Neural crest cell (in vitro differentiated cells): ENCODE measurements at places on chromosomes 11 and 22. TPM values are rescaled to one million over a fixed set of nuclear protein-coding genes. Genes with fewer than 3 reads are reported as not detected.

- no peak overlapping the region for H3K4me3 ChIP-seq
- H3K4me1 ChIP-seq: no peaks in the 10 kb centered on the region
- no peak overlapping the region for H3K27ac ChIP-seq
Measured at GRCh38 chr22:23598805-23599518, 18.9 kb upstream of the IGLL1 start.

NUDT22 gene
- total RNA-seq: 35.7 and 40.8 TPM in 2 replicates

SLC25A45 gene
- 1.5 and 1.8 TPM in 2 replicates for total RNA-seq

DNA sequence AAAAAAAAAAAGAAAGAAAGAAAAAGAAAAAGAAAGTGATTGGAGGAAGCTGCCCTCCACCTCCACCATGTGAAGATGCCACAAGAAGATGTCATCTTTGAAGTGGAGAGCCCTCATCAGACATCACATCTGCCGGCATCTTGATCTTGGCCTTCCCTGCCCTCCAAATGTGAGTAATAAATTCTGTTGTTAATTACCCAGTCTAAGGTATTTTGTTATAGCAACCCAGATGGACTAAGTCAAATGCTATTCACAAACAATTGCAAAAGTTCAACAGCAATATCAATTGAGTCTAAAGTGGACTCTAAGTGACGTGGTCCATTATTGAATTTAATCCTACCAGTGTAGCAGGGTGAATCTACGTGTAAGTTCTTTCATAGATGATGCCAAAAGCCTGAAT, 55.9 kb upstream of the NUP160 start:
- H3K27ac ChIP-seq: no peak overlapping the region
- H3K36me3 ChIP-seq: no peaks in the 10 kb centered on the region
- no peak overlapping the region for H3K4me3 ChIP-seq
- no peak for DNase-seq

MFNG gene
- total RNA-seq: 3.2 and 4.7 TPM in 2 replicates

PNPLA5 gene
- total RNA-seq: not detected in 2 replicates

- peaks cover 21% of the 10 kb centered on the region for H3K27me3 ChIP-seq
- H3K4me1 ChIP-seq: peaks cover 36% of the 10 kb centered on the region
- H3K27ac ChIP-seq: no peak overlapping the region
- H3K36me3 ChIP-seq: no peaks in the 10 kb centered on the region
Measured at GRCh38 chr11:68008381-68009337, 1.5 kb upstream of the ALDH3B1 start.

DNA sequence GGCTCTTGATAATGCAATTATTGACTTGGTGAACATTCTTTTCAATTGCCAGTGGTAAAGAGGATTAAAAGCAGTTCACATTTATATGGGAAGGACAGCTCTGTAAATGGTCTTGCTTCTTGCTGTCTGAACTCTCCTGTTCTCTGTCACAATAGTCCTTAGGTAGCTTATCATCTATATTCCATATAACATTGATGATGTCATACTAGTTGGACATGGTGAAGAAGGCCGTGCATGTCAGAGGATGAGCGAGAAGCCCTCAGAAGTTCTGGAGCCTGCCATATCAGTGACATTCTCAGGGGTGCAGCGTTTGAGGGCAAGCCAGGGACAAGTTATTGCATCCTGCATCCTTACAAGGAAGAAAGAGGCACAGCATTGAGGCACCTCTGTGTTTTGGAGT, 2.6 kb upstream of the CHKB start:
- H3K4me3 ChIP-seq: peak overlapping the region; percentile 35
- no peak overlapping the region for H3K27ac ChIP-seq
- no peak for DNase-seq
- no peaks in the 10 kb centered on the region for H3K27me3 ChIP-seq
- H3K4me1 ChIP-seq: peaks cover 7% of the 10 kb centered on the region

DNA sequence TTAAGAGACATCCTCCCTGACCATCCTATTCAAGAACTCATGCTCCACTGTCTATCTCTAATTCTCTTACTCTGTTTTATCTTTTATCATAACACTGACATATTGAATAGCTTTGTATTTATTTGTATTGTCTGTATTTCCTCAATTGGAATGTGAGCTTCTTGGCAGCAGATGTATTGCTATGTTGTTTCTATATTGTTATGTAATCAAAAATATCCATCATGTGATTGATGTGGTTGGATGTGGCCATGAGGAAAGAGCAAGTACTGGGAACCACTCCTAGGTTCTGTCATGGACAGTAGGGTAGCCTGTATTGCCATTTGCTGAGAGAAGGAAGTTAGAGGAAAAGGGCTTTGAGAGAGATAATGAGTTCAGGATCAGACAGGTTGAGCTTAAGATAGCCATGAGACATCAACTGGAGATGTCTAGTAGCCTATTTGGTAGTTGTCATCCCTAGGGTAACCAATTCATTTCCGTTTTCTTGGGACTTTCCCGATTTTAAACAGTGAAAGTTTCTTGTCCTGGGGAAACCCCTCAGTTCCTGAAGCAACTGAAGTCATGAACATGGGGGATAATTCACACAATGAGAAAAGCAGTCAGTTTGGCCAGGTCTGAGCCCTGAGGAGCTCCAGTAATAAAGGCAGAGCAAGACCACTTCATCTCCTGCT, 404.5 kb downstream of the INSC start:
- H3K27me3 ChIP-seq: no peaks in the 10 kb centered on the region
- DNase-seq: no peak
- no peak overlapping the region for H3K27ac ChIP-seq
- no peaks in the 10 kb centered on the region for H3K4me1 ChIP-seq

DNA sequence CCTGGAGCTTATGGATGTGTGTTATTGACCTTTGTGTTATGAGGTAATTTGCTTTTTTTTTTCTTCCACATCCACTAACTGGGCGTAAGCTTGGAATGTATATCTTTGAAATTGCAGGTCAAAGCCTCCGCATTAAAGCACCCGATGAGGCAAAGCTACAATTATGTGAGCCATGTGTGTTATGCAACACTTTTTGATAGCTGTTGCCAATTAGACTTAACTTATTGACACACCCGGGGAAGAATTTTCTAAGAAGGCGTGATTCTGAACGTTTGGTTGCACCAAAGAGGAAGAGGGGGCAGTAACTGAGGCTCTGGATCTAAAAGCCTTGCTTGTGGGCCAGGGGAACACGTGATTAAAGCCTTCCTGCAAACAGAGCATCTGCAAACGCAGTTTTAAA, 610 bp upstream of the TEX12 start:
- no peak overlapping the region for H3K27ac ChIP-seq
- H3K36me3 ChIP-seq: no peaks in the 10 kb centered on the region
- H3K27me3 ChIP-seq: peaks cover 4% of the 10 kb centered on the region
- H3K4me1 ChIP-seq: no peaks in the 10 kb centered on the region

VSIG2 gene
- total RNA-seq: not detected in 2 replicates

GRCh38 chr11:33899400-33900037, 7.6 kb upstream of the LMO2 start:
- no peak overlapping the region for H3K27ac ChIP-seq
- H3K36me3 ChIP-seq: no peaks in the 10 kb centered on the region
- no peak for DNase-seq
- peaks cover 13% of the 10 kb centered on the region for H3K4me1 ChIP-seq

GRCh38 chr22:29454276-29454675, 15.9 kb downstream of the RFPL1 start:
- H3K4me3 ChIP-seq: no peak overlapping the region
- no peaks in the 10 kb centered on the region for H3K36me3 ChIP-seq
- H3K27me3 ChIP-seq: no peaks in the 10 kb centered on the region
- no peak for DNase-seq
- H3K4me1 ChIP-seq: peaks cover 21% of the 10 kb centered on the region

CHRDL2 gene
- 0.35 and 0.55 TPM in 2 replicates for total RNA-seq

- DNase-seq: no peak
- no peak overlapping the region for H3K27ac ChIP-seq
- peaks cover 3% of the 10 kb centered on the region for H3K27me3 ChIP-seq
- H3K4me1 ChIP-seq: peaks cover 5% of the 10 kb centered on the region
- H3K4me3 ChIP-seq: no peak overlapping the region
- no peaks in the 10 kb centered on the region for H3K36me3 ChIP-seq
Measured at GRCh38 chr22:48753381-48753730, 1074.3 kb downstream of the BRD1 start.

DNA sequence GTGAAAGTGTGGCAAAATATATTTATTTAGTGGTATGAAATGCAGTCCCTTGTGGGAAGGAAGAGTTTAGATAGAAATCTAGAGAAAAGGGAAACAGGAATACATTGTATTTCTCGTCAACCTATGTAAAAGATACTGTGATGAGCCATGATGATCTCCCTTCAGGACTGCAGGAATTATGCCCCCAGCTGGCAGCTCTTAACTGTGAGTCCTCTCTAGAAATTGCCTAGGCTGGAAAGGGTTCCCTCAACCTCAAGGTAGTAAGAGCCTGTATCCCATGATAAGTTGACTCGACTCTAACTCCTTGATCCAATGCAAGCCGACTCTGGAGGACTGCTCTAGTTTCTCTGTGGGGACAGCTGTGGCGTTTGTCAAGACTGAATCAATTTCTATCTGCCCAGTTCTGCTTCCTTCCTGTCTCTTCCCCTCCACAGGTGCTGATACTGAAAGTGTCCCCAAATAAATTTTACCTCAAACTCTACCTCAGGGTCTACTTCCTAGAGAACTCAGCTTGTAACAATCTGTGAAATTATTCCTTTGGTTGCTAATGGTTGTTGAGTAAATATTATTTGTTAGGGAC, 897.3 kb downstream of the METTL15 start:
- no peaks in the 10 kb centered on the region for H3K27me3 ChIP-seq
- no peak for DNase-seq
- H3K4me3 ChIP-seq: no peak overlapping the region
- H3K36me3 ChIP-seq: no peaks in the 10 kb centered on the region

- H3K4me3 ChIP-seq: no peak overlapping the region
- peaks cover 9% of the 10 kb centered on the region for H3K36me3 ChIP-seq
- DNase-seq: no peak
Measured at GRCh38 chr11:108112057-108112456, 9.3 kb upstream of the ACAT1 start.

GRCh38 chr11:25733777-25734176, 598.2 kb upstream of the ANO3 start:
- no peaks in the 10 kb centered on the region for H3K27me3 ChIP-seq
- H3K36me3 ChIP-seq: no peaks in the 10 kb centered on the region
- H3K4me1 ChIP-seq: no peaks in the 10 kb centered on the region
- no peak overlapping the region for H3K4me3 ChIP-seq
- DNase-seq: no peak
- H3K27ac ChIP-seq: no peak overlapping the region

CRACR2B gene
- 1.6 and 2.7 TPM in 2 replicates for total RNA-seq

SCUBE2 gene
- total RNA-seq: 7.5 and 11.0 TPM in 2 replicates

DNA sequence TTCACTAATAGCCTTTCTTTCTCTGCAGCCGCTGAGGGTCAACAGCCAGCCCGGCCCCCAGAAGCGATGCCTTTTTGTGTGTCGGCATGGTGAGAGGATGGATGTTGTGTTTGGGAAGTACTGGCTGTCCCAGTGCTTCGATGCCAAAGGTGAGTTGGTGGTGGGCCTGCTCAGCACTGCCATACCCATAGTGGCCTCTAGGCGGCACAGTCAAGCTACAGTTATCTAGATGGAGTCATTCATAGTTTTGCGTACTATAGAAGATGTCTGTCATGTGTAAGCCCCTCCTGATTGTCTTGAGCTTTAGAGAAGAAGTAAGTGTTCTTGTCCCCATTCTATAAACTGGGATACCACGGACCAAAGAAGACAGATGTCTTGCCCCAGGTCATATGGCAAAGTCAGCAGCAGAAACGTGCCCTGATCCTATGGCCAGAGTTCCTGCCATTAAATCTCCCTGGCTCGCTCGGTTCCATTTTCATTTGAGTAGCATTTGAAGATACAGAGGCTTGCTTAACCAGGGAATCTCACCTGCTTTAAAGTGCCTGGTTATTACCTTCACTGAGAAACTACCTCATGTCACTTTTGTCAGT, 42.1 kb upstream of the CRTAM start:
- H3K4me1 ChIP-seq: peaks cover 13% of the 10 kb centered on the region
- H3K27ac ChIP-seq: no peak overlapping the region
- H3K4me3 ChIP-seq: no peak overlapping the region
- H3K36me3 ChIP-seq: peaks cover 4% of the 10 kb centered on the region
- H3K27me3 ChIP-seq: no peaks in the 10 kb centered on the region

KCNE3 gene
- total RNA-seq: 2.2 and 2.6 TPM in 2 replicates

GRCh38 chr11:33867561-33867960, 24.3 kb downstream of the LMO2 start:
- peak overlapping the region; percentile 68 for H3K4me3 ChIP-seq
- peaks cover 89% of the 10 kb centered on the region for H3K27me3 ChIP-seq
- H3K4me1 ChIP-seq: peaks cover 11% of the 10 kb centered on the region
- no peak for DNase-seq

SLC22A25 gene
- not detected in 2 replicates for total RNA-seq

- no peaks in the 10 kb centered on the region for H3K36me3 ChIP-seq
- H3K27ac ChIP-seq: no peak overlapping the region
Measured at GRCh38 chr11:60389279-60389910, 6.9 kb upstream of the MS4A14 start.

DNA sequence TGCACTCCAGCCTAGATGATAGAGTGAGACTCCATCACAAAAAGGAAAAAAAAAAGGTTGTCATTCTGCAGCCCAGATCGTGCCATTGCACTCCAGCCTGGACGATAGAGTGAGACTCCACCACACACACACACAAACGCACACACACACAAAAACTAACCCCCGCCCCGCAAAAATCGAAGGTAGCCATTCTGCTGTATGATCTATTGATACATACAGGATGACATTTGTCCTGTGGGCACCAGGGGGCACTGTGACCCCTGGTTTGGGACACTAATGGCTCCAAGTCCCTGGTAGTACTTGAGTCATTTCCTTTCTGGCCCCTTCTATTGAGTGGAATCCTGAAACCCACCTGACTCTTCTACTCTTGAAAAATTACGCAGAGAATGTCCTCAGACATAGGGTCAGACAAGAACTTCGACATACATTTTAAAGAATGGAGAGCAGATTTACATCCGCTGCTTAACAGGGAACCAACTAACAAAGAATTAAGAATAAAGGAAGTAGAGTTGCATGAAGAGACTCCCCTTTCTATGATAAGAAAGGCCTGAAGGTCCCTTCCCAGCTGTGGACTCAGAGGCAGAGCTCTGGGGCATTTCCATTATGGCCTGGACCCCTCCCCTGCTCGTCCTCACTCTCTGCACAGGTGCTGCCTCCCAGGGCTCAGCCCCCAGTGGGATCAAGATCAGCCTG, 35.0 kb upstream of the PRAME start:
- no peak overlapping the region for H3K27ac ChIP-seq
- peaks cover 70% of the 10 kb centered on the region for H3K27me3 ChIP-seq
- H3K36me3 ChIP-seq: no peaks in the 10 kb centered on the region
- no peaks in the 10 kb centered on the region for H3K4me1 ChIP-seq
- DNase-seq: peak; percentile 41

GRCh38 chr11:91231226-91231625, 993.4 kb upstream of the FAT3 start:
- no peak overlapping the region for H3K27ac ChIP-seq
- no peaks in the 10 kb centered on the region for H3K36me3 ChIP-seq
- DNase-seq: no peak
- no peaks in the 10 kb centered on the region for H3K27me3 ChIP-seq
- no peak overlapping the region for H3K4me3 ChIP-seq

- no peak overlapping the region for H3K4me3 ChIP-seq
- no peak overlapping the region for H3K27ac ChIP-seq
Measured at GRCh38 chr11:30316237-30316636, 6.7 kb upstream of the ARL14EP start.

- H3K27ac ChIP-seq: no peak overlapping the region
- H3K27me3 ChIP-seq: no peaks in the 10 kb centered on the region
- no peaks in the 10 kb centered on the region for H3K36me3 ChIP-seq
Measured at GRCh38 chr11:24708616-24709015, 211.8 kb downstream of the LUZP2 start.
